Right hindlimb (tissue), 1 donor: ENCODE measurements at places on chromosomes 2 and 18.

DNA sequence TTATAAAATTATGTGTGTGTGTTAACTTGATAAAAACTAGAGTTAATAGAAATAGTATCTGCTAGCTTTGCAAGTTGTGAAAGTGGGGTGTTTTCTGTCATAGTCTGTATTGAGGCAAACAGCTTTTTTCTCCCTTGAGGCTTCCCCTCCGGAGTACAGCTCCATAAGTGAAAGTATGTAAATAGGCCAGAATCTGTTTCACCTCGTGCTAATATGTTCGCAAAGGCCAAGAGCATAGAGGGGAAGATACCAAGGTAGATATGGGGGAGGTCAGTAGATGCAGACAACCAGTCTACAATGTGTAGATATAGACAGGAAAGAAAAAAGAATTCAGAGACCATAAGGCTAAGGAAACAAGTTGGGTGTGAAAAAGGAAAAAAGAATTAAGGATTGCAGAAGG, 72.9 kb downstream of the PTRHD1 start:
- no peak for DNase-seq

DNA sequence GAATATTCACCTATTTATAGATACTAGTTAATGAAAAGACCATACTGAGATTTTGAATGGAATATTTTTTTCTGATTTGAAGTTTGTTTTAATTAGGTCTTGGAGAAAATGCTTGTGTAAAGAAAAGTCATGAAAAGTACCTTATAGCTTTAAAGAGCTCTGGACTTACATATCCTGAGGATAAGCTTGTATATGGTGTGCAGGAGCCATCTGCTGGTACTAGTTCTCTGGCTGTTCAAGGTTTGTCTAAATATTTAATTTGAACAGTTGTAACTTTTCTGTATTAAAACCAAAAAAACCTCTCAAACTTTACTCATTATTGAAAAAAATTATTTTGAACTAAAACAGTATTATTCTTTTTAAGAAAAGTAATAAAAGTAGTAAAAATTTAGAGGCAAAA, 50.1 kb downstream of the UBR3 start:
- DNase-seq, result no peak

GRCh38 chr18:76307293-76307690, 187.8 kb downstream of the ZNF516 start:
- no peak for DNase-seq

DNA sequence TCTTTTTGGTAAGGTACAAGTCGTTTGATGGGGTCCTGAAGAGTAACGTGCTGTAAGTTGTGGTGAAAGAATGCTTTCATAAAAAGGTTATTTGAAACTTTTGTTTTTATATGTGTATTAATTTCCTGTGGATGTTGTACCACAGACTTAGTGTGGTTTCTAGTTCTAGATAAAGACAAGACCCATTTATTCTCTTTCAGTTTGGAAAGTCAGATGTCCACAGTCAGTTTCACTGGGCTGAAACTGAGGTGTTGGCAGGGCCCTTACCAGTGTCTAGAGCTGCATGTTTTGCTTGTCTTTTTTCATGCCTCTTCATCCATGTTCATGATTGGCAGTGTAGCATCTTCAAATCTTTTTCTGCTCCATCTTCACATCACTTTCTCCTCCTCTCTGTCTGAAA, 22.1 kb upstream of the DOCK10 start:
- DNase-seq, result no peak

DNA sequence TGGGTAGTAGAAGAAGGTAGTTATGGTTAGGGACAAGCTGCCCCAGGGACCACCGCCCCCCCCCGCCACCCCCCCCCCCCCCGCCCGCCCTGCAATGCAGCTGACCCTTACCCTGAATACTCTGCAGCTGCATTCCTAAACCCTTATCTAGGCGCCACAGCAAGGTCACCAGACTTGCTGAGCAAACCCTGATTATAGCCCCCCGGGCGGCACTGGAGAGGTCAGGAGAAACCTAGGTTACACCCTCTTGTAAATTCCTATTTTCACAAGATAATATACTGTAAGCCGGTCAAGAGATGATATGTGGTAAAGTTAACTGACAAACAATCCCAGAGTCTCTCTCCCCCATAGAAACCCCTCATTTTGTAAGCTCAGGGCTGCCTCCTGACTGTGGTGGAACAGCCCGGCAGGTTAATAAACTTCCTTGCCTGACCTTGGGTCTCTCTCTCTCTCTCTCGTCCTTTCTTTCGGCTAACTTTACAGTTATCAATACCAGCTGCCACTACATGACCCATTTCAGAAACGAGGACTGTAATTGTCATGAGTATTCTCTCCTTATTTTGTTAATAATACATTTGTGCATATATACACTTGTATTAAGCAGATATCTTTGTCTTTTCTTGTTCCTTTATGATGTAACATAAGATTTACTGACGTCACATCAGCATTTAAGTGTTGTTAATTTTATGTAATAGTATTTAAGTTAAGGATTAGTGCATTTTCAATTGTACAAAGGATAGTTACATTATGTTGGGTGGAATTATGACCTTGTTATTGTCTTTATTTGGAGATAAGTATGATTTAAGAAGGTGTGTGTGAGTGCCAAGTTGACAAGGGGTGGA, 22.8 kb upstream of the SMAD4 start:
- DNase-seq, result no peak

- DNase-seq, result no peak
These were observed 1333.3 kb upstream of the SLC39A10 start for GRCh38 chr2:194323740-194324139.

DNA sequence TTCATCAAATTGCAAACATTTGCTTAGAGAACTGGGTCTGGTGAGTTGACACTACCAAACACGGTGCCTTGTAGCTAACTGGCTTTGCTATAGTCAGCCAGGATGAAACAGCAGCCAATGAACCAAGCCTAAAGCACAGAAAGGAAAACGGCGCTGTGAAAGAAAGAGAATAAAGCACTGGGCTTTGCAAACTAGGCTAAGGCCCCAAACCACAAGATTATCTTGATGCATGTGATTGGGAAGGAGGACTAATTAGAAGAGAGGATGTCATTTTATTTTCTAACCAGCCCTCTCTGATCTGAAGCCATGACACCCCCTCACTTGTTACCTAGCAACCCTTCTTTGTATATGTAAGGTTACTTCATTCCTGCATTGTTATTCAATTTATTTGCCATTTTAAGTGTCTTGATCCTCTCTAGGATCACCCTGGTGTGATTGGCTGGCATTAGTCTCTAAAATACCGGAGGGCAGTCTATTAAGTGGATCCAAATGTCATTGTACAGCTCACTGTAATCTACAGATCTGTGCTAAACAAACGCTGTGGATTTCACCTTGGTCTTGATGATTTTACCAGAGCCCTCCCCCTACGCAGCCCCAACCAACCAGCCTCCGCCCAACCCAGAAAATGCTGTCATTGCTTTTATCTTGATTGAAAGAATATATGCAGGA, 395.4 kb upstream of the ACVR2A start:
- no peak for DNase-seq

GRCh38 chr2:70831861-70832260, 3.8 kb downstream of the CD207 start:
- no peak for DNase-seq

DNA sequence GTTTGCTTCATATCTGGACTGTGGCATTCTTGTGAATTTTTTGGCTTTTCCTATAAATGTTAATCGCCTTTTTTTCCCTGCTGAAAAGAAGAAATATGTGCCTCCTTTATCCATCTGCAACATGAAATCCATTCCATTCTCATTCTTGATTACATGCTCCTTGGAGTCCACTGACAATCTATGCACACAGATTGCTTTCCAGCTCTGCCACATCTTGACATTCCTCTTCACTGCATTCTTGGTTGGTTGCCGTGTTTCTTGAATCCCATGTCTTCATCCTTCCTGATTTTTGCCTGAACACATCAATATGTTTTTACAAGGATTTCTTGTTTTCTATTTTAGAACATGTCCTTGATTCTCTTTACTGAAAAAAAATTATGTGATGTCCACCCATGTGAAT, 26.7 kb upstream of the BIRC6 start:
- no peak for DNase-seq

DNA sequence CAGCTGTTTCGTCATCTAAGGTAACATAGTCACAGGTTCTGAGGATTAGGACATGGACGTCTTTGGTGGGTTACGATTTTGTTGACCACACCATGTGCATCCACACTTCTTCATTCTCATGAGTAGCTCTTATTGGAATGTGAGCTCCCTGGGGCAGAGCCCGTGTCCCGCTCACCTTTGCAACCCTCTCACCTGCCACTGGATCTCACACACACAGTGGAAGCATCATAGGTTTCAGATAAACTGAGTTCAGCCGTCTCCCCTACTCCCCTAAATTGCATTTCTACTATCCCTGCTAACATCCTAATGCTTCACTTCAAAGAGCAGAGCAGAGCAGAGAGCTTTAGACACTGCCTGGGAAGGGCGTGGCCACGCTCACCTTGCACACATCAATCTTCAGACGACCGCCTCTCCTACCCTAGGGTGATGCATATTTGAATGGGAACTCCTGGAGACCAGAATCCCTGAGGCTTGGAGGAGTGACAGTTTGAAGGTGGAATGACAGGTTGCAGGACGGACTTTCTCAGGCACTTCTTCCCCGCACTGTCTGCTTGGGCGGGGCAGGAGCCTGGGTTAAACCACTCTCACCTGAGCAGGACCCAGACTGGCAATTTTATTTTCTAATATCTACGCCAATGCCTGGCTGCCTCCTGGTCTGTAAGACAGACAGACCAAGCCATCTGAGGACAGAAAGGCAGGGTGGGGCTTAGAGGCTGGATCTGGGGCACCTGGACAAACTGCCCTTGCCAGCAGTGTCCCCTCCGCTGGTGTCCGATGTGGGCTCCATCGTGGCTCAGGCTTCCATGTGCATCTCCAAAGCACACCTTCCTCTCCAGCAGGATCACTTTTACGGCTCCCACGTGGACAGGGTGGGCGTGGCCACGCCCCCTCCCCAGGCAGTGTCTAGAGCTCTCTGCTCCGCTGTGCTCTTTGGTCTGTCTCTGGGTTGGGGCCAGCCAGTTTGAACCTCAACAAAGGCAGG, 229.5 kb upstream of the COPS8 start:
- DNase-seq, result no peak

DNA sequence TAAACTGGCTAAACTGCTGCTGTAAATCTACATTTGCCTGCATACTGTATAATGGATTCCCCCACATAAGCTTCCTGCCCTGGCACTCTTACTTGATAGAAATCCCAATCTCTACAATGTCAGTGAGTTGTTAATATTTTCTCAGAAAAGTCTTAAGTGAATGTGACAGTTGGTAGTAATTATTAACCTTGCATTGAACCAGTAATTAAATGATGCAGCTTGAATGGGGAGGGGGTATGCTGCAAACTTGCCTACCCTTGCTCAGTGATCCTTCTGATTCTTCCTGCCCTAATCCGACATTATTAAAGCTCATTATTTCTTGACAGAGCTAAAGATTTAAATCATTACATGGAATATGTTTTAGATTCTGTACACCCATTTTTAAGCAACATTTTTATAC, 119.0 kb upstream of the CDH7 start:
- no peak for DNase-seq

DNA sequence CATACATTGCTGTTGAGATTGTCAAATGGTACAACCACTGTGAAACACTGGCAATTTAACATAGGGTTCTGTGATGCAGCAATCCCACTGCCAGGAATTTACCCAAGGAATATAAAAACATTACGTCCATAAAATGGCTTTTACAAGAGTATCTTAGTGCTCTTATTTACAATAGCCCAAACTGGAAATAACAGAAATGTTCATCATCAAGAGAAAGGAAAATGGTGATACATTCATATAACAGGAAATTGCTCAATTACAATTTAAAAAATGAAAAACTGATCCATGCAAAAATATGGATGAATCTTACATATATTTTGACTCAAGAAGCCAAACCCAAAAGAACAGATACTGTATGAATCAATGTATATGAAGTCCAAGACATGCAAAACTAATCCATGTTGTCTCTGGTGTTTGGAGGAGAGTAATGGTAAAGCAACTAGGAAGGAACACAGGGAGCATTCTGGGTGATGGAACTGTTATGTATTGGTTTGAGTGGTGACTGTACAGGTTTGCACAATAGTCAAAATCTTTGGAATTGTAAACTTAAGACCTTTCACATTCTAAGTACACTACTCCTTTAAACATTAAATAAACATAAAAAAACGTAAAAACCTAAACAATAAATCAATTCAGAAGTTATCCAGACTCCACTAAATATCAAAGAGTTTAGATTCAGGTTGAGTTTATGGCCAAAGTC, 104.8 kb upstream of the WDR75 start:
- no peak for DNase-seq
